ENCODE measurements at places on chromosomes 1 and 21.

DNA sequence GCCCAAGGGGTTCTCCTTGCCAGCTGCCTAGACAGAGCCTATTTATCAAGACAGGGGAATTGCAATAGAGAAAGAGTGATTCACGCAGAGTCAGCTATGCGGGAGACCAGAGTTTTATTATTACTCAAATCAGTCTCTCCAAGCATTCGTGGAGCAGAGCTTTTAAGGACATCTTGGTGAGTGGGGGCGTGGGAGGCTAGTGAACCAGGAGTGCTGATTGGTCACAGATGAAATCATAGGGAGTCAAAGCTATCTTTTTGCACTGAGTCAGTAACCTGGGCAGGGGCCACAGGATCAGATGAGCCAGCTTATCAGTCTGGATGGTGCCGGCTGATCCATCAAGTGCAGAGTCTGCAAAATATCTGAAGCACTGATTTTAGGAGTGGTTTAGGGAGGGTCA, 64.8 kb upstream of the MRPS6 start:
- DNase-seq = no peak

- DNase-seq = no peak
Observed at GRCh38 chr1:223224465-223224864, 81.4 kb upstream of the TLR5 start.

GRCh38 chr1:81594206-81594605, 206.5 kb upstream of the ADGRL2 start:
- DNase-seq = no peak

DNA sequence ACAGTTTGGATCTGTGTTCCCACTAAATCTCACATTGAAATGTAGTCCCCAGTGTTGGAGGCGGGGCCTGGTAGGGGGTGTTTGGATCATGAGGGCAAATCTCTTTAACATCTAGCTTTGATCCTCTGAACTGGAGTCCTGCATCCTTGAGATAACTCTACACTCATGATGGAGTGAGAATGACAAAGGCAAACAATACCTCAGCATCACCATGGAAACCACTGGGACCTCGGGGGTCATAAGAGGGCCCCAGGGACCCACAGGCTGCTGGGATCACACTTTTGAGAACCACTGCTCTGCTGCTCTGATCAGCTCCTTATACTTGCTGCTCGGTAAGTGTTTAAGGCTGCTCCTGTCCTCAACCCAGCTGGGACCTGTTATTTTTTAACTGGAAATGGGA, 13.4 kb upstream of the OBSCN start:
- DNase-seq = no peak
